ENCODE measurements at places on chromosomes 6 and 20.

- no peak for DNase-seq
Measured at GRCh38 chr6:111743862-111744692, 129.2 kb downstream of the FYN start.

DNA sequence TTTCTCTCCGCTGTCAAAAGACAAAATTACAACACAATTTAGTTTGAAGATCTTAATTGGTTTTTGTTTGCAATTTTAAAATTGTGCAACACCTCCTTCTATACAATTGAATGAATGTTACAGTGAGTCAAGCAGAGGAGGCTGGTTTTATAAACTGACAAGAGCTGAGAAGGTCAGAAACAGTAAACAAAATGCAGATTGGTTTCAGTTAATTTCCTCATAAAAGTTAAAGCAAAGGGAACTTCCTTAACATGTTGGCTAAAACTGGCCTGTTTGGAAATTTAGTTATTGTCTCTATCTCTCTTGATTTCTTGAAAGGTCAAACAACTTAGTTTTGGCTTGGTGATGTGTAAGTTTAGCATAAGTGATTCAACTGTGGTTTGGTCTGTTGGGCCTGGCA lies 22.2 kb downstream of the KHDC1L start:
- DNase-seq, result no peak

DNA sequence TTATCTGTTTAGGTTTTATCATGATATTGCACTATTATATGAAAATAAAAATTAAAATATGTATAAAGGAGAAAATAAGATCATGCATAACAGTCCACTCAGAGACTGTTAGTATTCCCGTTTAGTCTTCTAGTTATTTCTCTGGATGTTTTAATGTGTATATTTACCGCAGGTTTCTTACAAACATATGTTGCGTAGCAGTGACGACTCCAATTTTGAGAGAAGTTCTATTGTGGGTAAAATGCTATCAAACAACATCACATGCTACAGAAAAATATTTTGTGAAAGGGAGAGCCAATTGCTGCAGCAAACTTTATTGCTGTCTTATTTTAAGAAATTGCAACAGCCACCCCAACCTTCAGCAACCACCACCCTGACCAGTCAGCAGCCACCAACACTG lies 72.4 kb upstream of the NXT1 start:
- no peak for DNase-seq

- DNase-seq, result no peak
Measured at GRCh38 chr6:37192666-37193065, 22.7 kb downstream of the PIM1 start.

DNA sequence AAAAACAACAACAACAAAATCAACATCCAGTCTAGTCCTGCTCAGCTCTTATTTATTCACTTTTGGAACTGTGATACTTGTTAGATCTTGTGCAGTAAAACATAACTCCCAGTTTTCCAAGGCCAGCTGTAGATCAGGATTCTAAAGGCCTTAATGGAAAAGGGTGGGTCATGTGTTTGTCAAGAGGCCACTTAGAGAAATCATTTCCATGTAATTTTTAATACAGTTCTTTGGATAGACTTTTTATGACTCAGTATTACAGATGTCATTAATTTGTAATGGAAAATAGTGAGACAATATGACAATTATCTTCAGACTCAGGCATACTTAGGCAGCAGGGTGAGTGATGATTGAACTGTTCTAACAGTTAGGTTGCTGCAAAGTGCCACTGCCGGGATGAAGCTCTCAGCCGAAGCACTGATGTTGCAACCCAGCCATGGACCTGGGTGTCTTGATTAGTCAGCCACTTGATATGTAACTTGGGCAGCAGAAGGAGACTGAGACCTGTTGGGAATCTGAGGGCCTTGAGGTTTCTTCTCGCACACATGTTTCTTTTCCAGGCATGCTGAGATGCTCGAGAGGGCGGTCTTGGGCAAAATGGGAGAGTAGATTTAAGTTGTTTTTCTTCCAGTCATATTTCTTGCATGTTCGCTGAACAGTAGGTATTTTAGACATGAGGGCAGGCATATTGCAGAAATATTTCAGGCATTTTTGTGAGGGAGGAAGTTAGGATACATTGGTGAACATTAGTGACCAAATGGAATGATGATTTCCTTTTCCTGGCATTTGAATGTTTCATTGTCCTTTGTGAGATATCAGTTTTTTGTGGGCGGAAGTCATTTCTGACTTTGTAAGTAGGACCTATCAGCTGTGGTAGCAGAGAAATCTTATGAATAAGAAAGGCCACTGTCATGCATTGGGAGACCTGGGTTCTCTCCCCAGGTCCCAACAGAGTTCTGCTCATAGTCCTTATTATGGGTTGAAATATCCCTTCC lies 52.3 kb downstream of the SLX4IP start:
- no peak for DNase-seq

GRCh38 chr20:39338469-39339376 lies 376.6 kb downstream of the DHX35 start:
- no peak for DNase-seq

DNA sequence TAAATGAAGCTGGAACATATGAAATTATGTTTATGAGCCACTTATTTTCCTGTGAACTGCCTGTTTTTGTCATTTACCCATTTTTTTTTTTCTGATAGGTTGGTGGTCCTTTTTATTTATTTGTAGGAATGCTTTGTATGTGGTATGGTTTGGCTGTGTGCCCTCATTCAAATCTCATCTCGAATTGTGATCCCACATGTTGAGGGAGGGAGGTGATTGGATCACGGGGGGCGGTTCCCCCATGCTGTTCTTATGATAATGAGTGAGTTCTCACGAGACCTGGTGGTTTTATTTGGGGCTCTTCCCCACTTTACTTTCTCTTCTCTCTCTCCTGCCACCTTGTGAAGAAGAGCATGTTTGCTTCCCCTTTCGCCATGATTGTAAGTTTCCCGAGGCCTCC lies 77.3 kb downstream of the CDH26 start:
- no peak for DNase-seq

DNA sequence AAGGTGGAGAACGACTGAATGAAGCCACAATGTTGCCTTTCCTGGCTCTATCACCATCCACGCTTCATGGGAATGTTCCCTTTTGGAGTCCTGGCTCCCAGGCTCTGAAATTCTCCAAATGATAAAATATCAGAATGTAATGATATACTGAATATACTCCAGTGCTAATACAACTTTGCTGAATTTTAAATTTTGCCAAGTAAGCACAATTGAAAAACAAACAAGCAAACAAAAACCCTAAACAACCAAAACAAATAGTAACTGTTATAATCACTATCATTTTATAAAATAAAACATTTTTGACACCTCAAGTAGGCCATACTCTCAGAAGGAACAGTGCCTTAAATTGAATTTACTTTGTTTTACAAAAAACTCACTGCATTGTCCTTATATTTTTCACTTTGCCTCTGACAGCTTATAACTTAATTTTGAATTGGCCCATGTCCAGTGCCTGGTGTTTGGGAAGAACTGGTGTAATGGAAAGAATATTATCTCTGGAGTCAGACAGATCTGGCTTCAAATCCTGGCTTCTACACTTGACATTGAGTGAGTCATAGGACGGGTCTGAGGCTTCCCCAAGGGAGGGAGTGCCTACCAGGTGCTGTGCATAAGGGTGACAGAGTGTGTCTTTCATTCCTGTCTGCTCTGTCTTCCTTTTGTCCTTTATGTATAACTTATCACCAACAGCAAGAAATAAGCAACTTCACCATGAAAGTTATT lies 698.3 kb downstream of the EPM2A start:
- DNase-seq, result no peak

DNA sequence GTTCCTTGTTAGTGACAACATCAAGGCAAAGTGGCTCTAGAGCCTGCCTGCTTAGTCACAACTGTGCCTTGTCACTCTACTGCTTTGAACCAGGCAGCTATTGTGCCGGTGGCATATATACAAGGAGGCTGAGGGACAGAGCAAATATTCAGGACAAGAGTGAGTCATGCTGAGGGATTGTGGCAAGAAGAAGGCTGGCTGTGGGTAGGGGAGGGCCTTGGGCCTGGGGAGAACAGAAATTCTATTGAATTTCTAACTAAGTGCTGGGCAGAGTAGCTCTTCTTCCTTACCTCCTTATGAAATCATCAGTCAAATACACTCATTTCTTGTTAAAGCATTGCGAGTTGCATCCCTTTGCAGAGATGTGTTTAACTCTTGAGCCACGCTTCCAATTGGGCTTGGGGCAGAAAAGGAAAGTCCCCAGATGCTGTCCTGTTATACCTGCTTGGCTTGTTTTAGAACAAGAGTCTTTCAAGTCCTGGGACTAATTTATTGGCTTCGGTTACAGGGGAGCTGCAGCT lies 59.7 kb downstream of the PFDN4 start:
- no peak for DNase-seq

GRCh38 chr20:61253640-61254511 lies 1.8 kb downstream of the CDH4 start:
- DNase-seq, result no peak

DNA sequence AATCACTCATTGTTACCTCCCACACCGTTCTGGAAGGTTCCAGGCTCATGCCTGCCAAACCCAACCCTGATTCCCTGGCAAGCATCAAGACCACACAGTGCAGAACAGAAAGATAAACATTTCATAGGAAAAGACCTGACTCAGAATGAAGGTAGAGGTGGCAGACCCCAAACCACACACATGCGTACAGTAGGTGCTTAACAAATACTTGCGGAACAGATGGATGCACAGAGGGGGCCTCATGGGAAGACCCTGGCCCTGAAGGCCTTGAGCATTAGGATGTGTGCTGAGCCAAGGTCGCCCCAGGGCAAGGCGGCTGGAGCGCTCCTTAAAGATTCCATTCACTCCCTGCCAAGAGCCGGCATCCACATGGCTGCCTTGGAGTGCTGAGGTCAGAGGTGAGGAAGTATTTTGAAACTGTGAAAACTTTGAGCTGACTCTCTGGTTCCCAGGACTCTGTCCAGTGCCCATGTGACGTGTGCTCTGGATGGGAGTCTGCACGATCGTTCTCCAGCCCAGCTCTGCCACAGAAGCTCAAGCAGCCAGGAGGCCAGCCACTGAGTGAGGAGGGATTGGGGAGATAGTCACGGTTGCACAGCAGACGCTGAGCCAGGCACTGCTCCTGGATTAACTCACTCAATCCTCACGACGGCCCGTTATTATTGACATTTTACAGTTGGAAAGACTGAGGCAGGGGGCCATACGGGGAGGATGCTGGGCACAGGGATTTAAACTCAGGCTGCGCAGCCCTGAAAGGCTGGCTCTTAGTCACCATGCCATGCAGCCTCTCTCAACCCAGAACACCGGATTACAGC lies 65.5 kb upstream of the AFDN start:
- DNase-seq, result no peak

- DNase-seq, result no peak
Measured at GRCh38 chr6:4518506-4518905, 257.7 kb upstream of the CDYL start.

DNA sequence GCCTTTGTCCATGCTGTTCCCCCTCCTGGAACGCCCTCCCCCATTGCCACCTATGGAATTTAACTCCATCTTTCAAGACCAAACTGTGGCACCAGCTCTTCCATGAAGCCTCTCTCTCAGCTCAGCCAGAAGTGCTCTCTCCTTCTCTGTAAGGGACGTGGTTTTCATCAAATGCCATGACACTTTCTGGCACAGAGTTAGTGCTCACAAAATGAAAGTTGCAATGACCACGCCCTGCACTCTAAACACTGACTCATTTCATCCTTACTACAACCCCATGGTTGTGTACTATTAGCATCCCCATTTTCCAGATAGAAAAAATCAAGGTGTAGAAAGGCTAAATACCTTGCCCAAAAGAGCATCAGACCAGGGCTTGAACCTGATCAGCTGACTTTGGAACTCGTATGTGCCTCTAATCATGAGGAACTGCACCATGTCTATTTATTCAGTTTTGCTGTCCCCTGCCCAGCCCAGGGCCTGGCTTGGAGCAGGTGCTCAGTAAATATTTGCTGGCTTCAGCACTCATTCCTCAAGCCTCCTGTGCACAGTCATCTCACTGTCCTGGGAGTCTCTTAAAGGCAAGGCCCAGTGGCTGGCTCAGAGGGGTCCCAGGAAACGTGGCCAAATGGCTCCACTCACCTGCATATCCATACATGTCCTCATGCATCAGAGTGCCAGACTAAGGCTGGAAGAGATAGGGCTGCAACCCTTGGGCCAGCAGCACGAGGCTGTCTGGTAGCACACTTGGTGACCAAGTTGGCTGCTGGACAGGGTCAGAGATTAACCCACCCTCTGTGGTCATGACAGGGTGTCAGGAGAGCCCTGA lies 77.9 kb downstream of the MRPL14 start:
- no peak for DNase-seq

GRCh38 chr6:55046869-55047422 lies 127.4 kb upstream of the HCRTR2 start:
- DNase-seq, result no peak

DNA sequence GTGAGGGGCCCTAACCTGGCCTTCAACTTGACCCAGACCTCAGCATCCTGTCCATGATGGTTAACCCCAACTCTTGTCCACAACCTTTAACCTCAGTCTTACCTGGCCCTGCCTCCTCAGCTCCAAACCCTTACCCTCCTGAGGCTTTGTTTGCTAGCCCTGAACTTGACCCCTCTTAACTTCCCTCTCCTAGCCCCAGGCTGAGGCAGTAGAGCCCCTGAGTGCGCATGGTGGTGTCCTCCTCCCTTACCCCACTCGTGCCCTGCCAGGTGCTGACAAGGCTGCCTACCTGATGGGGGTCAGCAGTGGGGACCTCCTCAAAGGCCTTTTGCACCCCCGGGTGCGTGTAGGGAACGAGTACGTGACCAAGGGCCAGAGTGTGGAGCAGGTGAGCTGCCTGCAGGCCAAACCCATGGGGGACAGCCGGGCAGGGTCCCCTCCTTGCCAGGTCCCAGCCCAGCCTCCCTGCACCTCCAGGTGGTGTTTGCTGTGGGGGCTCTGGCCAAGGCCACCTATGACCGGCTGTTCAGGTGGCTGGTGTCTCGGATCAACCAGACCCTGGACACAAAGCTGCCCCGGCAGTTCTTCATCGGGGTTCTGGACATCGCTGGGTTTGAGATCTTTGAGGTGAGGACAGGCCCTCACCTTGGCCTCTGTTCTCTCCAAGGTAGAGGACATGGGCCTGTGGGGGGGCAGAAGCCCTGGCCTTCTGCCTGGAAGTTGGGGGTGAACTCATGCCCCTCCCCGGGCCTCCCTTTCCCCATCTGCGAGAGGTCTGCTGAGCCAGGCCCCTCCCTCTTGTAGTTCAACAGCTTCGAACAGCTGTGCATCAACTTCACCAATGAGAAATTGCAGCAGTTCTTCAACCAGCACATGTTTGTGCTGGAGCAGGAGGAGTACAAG lies 31.9 kb downstream of the MYH7B start:
- no peak for DNase-seq

DNA sequence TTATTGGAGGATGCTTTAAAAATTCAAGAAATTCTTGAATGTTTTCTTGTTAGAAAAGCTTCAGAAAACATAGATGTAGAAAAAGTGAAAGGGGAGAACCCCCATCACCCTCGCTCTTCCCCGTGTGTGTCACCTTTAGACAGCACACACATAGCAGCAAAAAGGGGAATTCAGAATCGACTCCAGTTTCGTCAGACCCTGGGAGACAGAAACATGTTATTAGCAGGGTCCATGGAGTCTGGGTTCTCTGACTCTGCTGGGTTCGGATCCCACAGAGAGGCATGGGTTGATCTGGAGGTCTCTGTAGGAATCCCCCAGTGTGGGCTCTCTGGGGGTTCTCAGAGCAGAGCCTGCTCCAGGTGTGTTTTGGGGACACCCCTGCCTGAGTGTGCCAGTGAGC lies 43.7 kb downstream of the ARHGAP40 start:
- DNase-seq, result no peak

Measured in CD4-positive, alpha-beta T cell treated with Interleukin-21 for 1 hour (primary cell).